ENCODE measurements at places on chromosomes 16 and 17.

DNA sequence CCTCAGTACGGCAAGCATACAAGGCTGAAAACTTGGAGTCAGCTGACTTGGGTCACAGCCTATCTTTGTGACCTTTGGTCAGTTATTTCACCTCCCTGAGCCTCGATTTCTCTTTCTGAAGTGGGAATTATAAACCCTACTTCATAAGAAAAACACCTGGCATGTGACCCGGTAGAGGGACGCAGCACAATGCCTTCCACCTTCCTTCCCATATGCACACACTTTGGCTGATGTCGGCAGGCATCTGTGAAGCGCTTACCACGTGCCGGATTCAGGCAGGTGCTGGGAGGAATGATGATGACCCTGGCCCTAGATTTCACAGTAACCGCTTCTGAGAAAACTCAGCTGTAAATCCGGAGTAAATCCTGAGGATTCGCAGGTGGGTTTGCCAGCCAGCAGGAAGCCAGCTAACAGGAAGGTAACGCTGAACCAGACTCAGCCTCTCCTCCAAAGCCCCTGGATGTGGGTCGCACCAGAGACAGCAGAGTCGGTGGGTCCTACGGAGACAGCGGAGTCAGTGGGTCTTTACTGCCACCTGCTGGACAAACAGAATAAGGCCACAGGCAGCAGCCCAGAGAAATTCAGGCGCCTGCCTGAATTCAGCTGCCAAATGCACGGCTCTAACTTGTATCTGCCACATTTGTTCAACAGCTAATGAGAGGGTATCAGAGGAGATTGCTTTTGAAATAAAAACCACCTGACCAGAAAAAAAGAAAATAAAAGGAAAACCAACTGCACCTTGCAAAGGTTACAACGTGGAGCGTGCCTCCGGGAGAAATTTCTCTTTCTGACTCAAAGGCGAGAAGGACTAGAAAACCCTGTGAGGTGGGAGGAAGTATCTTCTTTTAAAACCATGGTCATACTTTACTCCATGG lies 16.6 kb downstream of the COPRS start:
- DNase-seq, result peak; percentile 72

GRCh38 chr16:56388209-56388608 lies 37.1 kb downstream of the AMFR start:
- peak; percentile 46 for DNase-seq

- DNase-seq, result no peak
Observed at GRCh38 chr16:81231014-81231413, 7.5 kb upstream of the BCO1 start.

DNA sequence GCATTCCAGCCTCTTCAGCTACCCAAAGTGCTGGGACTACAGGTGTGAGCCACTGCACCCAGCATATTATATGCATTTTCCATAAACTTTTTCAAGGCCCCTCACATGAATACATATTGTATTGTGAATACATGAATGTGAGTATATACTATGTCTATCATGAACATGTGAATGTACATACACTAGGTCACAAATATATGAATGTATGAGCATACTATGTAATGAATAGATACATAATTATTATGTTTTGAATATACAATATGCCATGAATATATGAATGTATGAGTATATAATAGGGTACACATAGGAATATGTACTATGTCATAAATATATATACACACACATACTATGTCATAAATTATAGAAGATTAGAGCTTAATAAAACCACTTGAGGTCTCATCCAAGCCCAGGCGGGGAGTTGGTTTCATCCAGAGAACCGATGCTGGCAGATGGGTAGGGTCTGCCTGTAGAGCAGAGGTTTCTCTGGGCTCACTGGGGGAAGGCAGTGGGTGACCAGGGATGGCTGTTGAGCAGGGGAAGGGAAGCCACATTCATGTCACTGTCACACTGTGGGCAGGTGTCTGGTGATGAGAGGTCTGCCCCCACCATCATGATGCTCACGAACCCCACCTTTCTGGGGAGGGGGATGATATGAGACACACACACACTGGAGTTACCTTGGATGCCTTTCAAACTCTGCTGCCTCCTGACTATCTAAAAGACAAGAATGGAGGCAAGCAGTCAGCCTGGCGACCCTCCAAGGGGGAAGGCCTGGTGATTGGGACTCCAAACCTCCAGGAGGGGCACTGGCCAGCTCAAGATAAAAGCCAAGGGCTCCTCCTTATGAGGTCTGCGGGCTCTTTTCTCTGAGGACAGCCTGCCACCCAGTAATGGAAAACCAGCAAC lies 7.3 kb downstream of the C16orf95 start:
- DNase-seq, result no peak

- DNase-seq, result peak; percentile 15
Observed at GRCh38 chr17:78665952-78666920, 89.0 kb upstream of the DNAH17 start.

- DNase-seq, result no peak
Observed at GRCh38 chr17:37841232-37841631, 83.0 kb upstream of the TBC1D3K start.

DNA sequence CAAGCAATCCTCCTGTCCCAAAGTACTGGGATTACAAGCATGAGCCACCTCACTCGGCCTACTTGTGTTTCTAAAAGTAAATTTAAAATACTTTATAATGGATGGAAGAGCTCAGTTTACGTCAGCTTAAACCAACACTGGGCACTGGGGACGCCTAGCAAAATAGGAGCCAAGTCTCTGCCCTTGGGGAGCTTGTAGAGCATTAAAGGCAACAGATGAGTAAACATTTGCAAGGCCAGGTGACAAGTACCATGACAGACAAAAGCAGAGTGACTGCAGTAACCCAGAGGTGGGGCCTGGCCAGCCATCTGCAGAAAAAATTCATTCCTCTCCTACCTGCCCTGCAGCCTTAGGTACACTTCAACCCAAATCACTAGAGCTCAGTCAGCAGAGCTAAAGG lies 12.1 kb upstream of the NLK start:
- DNase-seq, result no peak

GRCh38 chr17:4175921-4176807 lies 33.2 kb downstream of the CYB5D2 start:
- peak; percentile 37 for DNase-seq

Measured in fibroblast of skin of abdomen (primary cell).